ENCODE measurements at places on chromosomes 7 and 10. TPM values are rescaled to one million over a fixed set of nuclear protein-coding genes. Genes with fewer than 3 reads are reported as not detected.

ZNF777 gene
- 18.6 TPM for polyA plus RNA-seq

INHBA gene
- 4.0 TPM for polyA plus RNA-seq

SCART1 gene
- 1.0 TPM for polyA plus RNA-seq

SHOC2 gene
- 42.7 TPM for polyA plus RNA-seq

SLIT1 gene
- polyA plus RNA-seq = 9.7 TPM

PLXNA4 gene
- polyA plus RNA-seq = 15.5 TPM

TRPV5 gene
- polyA plus RNA-seq = 2.0 TPM

PHKG1 gene
- 2.3 TPM for polyA plus RNA-seq

CYP3A4 gene
- 0.21 TPM for polyA plus RNA-seq

ENO4 gene
- 3.0 TPM for polyA plus RNA-seq

CEP55 gene
- polyA plus RNA-seq = 15.0 TPM

RHOBTB1 gene
- polyA plus RNA-seq = 76.1 TPM

BCCIP gene
- 93.4 TPM for polyA plus RNA-seq

FGFBP3 gene
- 3.3 TPM for polyA plus RNA-seq

LAMB1 gene
- polyA plus RNA-seq = 618 TPM

STAM gene
- 29.5 TPM for polyA plus RNA-seq

APBB1IP gene
- 1.2 TPM for polyA plus RNA-seq

NEUROG3 gene
- not detected for polyA plus RNA-seq

RPEL1 gene
- 0.13 TPM for polyA plus RNA-seq

DPCD gene
- polyA plus RNA-seq = 45.4 TPM

SPDYE9 gene
- polyA plus RNA-seq = 1.0 TPM

CBX3 gene
- polyA plus RNA-seq = 300 TPM

IQUB gene
- 6.0 TPM for polyA plus RNA-seq

COBL gene
- 13.4 TPM for polyA plus RNA-seq

ZNF736 gene
- 14.4 TPM for polyA plus RNA-seq

Data from left renal cortex interstitium (tissue), 4 donors.